ENCODE measurements at places on chromosomes 13 and 19.

GRCh38 chr19:35395382-35396199 is 24.7 kb downstream of the GPR42 start:
- no peak for DNase-seq

- no peak for DNase-seq
These were observed 27.1 kb upstream of the IGFL1 start for GRCh38 chr19:46202426-46202825.

DNA sequence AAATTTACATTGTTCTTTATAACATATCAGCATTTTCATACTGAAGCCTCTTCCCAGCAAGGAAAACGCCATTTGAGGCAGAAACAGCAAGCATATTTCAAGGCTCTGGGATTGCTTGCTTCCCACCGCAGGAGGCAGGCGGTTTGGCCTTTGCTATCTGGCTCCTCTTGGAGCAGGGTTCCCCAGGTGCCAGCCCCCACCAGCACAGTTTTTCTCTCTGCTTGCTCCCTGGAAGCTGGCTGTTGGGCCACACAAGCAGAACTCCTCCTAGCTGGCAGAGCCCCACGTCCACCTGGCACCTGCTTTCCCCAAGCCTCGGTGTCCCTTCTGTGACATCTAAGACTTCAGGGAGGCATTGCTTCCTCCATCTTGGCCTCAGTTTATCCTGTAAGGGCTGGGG is 16.7 kb downstream of the GATAD2A start:
- no peak for DNase-seq

DNA sequence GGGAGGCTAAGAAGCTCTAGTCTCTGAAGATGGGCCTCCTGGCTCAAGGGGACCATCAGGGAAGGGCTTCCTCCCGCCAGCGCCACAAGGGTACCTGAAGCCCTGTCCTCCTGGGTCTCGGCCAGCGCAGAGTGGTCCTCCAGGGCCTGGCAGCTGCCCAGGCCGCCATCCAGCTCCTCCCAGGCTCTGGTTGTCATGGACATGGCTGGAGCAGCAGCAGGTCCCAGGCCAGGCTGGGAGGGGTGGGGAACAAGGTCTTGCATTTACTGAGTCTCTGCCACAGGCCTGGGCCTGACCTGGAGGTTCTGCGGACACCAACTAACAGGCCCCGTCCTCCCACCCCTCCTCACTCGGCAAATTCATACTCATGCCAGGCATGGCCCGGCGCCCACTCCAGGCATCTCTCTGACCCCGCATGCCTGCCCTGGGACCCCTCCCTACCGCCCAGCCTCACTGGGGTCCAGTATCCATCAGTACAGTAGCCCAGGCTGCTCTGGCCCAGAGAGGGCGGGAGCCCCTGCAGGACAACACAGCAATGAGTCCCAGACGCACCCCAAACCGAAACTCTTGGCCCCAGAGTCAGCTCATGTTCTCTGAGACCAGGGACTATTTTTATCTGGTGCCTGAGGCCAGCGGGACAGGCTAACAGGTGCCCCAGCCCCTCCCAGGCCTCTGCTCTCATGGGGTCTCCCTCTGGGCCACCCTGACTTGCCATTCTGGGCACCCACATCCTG is 938 bp downstream of the JSRP1 start:
- no peak for DNase-seq

DNA sequence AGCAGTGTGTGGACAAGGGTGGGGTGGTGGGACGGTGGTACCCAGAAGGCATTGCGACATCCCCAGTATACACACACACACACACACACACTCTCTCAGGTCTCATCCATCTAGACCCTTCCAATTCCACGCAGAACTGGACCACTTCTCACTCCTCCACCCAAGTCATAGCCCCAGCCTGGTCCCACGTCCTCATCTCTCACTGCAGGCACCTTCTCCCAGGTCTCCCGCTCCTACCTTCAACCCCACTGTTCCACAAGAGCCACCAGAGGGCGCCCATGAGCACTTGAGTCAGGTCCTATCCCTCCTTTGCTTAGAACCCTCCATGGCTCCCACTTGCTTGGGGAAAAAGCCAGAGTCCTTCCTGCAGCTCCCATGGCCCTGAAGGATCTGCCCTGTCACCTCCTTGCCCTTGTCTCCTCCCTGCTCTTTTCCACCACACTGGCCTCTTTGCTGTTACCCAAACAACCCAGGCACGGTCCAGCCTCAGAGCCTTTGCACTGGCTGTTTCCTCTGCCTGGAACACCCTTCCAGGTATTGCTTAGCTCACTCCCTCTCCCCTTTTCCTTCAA is 62.6 kb downstream of the IER2 start:
- peak; percentile 47 for DNase-seq

GRCh38 chr13:29589967-29590366 is 5.5 kb downstream of the SLC7A1 start:
- no peak for DNase-seq

DNA sequence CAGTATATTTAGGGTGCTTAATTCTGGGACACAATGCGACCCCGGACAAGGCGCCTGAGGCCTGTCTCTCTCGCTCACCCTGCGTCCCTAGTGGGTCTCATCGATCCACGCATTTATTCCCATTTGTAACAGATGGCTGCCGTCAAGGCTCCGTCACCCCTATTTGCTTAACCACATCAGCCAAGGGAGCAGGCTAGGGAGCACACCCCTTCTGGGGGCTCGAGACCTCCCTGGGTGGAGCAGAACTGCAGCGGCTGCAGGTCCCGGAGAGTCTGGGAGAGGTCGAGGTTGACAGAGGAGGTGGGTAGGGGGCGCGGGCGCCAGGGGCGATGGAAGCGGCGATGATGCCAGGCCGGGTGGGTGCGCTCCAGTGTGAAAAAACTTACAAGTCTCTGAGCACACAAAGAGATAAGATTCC is 507 bp downstream of the ALG5 start:
- DNase-seq = peak; percentile 13
